NK-92 treated with Interleukin-12 subunit alpha and Interleukin-12 subunit beta, amount 100 ng/mL, for 24 hours (cell line): ENCODE measurements at places on chromosomes 13 and 19.

- DNase-seq, result no peak
Measured at GRCh38 chr19:16382775-16383543, 58.3 kb downstream of the KLF2 start.

DNA sequence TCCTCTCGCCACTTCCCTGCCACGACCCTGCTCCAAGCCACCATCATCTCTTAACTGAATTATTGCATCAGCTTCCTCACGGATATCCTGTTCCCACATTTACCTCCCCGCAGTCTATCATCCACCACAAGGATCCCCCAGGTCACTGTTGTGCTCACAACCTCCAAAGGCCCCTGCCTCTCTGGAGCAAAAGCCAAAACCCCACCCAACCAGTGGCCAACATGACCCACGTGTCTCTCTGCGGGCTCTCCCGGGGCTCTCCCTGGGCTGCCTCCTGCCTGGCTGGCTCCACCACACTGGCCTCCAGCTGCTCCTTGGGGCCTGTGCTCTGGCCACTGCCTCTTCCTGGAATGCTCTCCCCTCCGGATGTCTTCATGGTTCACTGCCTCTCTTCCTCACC lies 809.3 kb downstream of the UQCRFS1 start:
- no peak for DNase-seq

- DNase-seq, result no peak
Measured at GRCh38 chr13:74576420-74576819, 442.2 kb upstream of the KLF12 start.

GRCh38 chr19:10292789-10293636 lies 3.3 kb downstream of the ICAM5 start:
- no peak for DNase-seq

- DNase-seq, result no peak
Measured at GRCh38 chr19:53908106-53908934, 758 bp upstream of the CACNG7 start.

DNA sequence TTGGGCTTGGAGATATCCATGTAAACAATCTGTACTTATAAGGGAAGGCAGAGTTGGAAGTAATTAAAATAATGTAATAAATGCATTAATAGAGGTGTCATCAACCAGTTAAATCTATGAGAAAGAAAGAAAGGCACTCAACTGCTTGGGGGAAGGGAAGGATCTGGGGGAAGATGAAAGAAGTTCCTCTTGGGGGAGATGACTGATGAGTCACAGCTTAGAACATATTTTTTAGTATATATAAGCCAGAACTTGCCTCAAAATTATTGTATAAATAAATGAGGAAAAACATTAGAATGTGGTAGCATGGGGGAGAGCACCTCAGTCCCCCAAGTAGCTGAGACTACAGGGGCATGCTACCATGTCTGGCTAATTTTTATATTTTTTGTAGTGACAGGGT lies 205.8 kb downstream of the GGACT start:
- no peak for DNase-seq

GRCh38 chr19:49585023-49585422 lies 3.9 kb downstream of the PRRG2 start:
- DNase-seq, result no peak

DNA sequence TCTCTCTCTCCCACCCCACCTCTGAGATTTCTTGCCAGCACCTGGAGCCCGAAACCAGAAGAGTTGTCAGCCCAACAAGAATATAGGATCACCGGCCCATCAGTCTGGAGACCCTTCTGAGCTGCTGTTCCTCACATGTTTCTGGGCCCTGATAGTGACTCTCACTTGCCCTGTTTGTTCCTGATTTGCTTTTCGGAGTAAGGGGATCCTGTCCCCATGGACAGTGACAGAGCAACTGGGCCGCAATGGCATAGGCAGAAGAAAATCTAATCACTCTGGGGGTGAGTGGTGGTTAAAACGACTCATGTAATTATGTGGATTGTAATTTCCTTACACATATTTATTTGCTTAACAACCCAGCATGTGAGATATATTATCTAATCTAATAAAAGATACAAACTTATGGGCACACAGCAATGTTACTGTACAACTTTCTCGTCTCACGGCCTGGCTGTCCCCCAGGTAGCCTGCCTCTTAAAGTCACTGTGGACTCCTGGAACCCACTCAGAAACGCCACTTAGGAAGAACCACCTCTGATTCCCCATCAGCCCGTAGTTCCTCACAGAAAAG lies 663 bp upstream of the SMAD9 start:
- no peak for DNase-seq

- no peak for DNase-seq
Measured at GRCh38 chr13:77040076-77040475, 13.1 kb upstream of the FBXL3 start.

- DNase-seq, result no peak
Measured at GRCh38 chr13:36370108-36370429, 23.9 kb upstream of the SPART start.

DNA sequence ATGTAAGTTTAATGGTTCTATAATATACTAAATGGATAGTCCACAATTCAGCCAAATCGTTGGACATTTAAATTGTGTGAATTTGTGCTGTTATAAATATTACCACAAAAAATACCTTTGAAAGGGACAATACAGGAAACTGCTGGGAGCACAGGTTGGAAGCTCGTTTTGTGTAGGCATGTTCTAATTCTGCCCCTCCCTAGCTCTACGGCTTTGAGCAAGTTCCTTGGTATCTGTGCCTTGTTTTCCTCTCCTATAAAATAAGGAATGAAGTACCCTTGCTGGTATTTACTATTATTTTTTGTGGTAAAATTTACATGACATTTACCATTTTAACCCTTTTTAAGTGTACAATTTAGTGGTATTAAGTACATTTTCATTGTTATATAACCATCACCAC lies 102.6 kb upstream of the SLC7A1 start:
- no peak for DNase-seq

DNA sequence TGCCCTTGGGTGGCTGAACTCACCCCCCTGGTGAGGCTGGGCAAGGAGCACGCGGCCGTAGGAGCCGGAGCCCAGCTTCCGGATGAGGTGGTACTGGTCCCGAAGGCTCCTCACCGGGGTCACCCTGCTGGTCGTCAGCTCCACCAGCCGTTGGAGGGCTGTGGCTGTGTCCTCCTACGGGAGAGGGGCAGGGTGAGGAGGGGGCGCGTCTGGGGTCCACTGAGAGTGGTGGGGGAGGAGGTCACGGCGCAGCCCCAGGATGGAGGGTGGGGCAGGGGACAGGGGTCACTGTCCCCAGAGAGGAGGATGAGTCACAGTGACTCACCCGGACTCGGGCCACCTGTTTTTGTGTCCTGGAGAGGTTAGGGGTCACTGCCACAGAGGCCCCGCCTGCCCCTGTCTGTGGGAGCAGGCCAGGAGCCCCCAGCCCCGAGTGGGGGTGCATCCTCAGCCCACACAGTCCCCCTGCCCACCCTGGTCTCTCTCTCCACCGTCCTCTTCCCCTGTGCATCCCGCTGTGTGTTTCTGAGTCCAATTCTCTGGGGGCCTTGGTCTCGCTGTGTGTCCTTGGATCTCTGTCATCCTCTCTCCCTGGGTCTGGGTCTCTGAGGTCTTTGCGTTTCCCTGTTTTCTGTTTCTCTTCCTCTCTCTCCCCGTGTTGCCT lies 435 bp downstream of the SBK3 start:
- DNase-seq, result no peak

DNA sequence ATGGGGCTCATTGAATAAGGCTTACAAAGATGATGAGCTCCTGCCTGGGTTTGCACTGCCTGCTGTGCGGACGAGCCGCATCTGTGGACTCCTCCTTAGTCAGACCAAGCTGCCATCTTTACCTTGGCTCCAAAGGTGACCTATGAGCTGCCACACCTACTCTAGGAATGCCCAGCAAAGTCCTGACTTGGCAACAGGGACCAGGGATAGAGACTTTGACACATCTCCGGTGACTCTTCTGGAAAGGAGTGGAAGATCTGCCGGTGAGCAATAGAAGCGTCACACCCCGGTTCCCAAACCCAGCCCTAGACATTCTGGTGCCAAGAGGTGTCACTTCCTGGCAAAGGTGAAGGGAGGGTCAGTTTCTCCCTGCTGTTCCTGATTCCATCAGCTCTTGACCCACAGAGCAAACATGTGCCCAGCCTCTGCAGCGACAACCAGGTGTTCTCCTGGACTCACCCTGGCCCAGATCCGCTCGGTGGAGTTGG lies 50.2 kb upstream of the GTF3A start:
- no peak for DNase-seq

DNA sequence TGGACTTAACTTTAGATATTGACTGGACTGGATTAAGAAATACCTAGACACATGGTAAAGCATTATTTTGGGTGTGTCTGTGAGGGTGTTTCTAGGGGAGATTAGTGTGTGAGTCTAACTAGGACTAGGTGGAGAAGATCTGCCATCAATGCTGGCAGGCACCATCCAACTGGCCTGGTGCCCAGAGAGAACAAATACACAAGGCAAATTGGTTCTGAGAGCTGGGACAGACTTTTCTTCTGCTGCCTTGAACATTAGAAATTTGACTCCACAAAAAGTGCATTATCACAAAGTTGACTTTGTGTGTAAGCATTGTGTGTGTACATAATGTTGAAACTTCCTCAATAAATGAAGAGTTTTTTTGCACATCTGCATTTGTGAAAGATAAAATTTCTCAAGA lies 522.1 kb downstream of the SUCLA2 start:
- no peak for DNase-seq

DNA sequence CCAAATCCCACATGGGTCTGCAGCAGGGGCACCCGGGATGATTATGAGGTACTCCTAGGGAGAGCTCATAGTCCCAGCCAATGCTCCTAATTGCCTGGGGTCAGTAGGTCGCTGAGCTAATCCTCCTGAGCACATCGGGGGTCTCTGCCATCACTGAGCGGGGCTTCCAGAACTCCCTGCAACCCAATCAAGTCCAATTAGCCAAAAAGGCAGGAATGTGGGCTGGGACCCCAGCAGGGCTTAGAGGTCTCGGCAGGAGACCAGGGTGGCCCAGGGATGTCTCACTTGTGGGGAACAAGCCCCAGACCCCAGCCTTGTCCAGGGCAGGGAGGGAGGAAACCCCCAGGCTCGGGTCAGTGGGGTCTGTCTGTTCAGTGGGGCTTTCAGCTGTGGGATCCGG lies 17.1 kb upstream of the CPAMD8 start:
- DNase-seq, result no peak

DNA sequence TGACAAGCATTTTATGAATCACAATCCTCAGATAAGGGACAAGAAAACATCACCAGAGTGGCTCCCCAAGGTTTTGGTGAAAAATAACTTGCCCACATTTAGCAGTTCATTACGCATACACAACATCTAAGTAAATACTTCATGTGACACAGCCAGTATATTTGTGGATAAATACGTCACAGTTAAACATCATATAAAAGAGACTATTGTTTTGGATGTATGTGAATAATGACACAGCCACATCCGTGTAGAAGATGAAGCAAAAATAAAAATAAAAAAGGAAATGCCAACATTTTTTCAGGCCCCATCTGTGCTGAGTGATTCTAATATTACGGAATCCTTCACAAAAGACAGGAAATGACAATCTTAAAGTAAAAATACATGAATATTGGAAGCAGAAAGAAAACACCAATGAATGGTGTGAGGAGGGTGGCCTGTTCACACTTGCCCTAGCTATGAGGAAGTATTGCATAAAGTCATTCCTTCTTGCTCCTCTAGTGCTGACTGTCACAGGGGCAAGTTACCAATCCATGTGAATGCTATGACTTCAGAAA lies 457.1 kb downstream of the KLF12 start:
- DNase-seq, result no peak

GRCh38 chr13:36813225-36813624 lies 5.8 kb upstream of the RFXAP start:
- no peak for DNase-seq

GRCh38 chr13:39859898-39860297 lies 204.4 kb downstream of the COG6 start:
- no peak for DNase-seq

DNA sequence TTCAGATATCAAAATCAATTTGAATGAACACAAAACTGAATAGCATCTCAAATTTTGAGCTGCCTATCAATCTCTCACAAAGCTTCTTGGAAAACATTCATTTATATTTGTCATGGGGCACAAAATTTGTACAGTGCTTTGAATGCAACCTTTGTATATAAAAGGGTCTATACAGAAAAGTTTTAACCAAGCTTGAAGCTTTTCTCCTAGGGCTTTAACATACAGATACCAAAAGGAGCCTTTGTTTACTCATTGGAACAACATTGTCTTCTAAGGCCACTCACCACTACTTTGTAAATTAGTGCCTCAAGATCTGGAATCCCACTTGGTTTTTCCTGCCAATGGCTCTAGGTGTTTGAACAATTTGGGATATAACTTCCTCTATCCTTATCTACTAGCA lies 21.2 kb downstream of the LNX2 start:
- no peak for DNase-seq

GRCh38 chr13:100565286-100565685 lies 23.3 kb downstream of the GGACT start:
- peak; percentile 14 for DNase-seq

DNA sequence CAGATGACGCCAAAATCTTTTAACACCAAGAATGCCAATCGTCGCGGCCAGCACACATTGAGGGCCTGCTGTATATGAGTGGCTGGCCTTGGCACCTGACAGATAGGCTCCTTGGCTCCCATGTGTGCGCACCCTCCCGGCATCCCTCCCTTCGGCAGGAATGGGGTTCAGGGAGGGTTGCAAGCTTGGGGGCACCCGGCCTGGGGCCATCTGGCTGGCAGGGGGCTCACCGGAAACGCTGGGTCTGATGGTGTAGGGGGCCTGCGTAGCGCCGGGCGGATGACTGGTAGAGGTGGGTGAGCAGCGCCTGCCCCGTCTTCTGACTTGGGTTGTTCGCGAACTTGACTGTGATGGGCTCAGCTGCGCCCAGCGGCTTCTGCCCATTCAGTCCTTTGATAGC lies 22.4 kb downstream of the PRKCSH start:
- no peak for DNase-seq

GRCh38 chr19:7862413-7862951 lies 11.7 kb downstream of the PRR36 start:
- no peak for DNase-seq

DNA sequence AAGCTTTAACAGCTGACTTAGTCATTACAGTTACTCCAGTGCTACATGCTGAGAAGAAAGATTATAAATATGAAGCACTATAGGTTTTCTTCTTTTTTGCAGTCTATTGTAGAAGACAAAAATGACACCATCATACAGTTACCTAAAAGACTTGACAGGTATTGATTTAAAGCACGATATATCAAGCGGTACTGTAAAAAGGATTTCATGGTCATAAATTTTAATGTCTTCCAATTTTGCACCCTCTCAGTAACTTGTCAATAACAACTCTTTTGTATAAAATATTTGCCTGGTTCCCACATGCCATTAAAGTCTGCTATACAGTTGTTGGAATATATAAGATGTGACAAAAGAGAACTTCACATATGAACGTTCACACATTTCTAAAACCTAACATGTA lies 102.8 kb downstream of the ZIC5 start:
- DNase-seq, result no peak
